ENCODE measurements at places on chromosomes 2 and 18.

DNA sequence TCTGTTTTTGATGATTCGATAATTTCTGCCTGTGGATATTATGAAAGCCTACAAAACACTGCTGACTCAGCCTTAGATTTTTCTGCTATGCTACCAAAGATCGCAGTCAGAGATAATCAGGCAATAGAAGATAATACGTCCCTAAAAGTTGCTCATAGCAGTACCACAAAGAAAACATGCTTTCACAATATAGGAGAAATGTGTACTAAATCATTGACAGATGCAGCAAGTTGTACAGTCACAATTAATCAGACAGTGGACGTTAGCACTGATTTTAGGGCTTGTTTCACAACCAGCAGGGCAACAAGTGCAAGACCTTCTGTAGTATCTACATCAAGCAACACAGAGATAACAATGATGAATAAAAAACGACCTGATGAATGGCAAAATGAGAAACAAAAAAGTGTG, 19.5 kb downstream of the RBM44 start:
- peak; percentile 83 for DNase-seq

GRCh38 chr2:222703886-222704285, 32.4 kb downstream of the MOGAT1 start:
- no peak for DNase-seq

DNA sequence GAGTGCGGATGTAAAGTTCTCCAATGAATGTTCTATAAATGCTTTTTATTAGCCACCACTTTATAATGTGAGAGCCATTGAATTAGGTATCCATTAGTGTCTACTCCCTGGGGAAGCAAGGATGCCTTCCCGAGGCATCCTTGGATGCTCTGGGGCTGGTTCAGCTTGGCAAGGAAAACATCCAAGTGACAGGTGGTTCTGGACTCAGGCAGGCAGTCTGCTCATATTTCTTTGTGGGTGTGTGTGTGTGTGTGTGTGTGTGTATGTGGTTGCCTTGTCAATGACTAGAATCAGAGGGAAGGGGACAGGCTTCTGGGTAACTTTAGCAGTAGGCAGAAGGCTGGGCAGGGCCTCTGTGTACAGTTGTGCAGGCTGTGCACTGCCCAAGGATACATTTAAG, 149.2 kb downstream of the TSN start:
- no peak for DNase-seq

DNA sequence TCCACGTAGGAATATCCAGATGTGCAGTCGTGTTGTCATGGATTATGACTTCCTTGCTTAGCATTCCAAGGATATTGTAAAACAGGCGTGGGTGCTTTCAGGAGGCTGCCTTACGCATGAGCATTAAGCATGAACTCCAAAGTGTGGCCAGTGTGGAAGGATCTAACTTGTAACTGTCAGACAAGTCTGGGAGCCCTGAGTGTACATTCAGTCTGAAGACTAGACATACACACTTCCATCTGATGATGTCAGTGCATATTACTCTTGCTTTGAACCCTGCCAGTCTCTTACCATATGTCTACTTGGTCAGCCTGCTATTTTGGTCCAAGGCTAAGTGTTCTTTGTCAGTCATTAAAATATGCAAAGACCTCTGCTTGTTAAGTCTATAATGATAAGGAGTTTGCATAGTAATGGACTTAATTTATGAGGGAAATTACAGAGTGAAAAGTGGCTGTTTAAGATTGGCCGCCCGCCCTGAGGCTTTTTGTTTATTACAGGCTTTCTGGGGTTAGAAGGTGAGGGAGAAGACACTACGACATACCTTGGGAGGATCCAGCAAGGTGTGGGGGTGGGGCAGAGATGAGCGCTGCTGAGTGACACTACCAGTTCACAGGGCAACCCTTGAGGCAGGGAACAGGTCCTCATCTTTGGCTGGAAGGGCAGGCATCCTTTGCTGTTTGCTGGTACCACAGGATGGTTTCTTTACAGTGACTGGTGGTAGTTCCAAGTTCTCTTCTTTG, 48.3 kb downstream of the CABLES1 start:
- DNase-seq, result peak; percentile 87

DNA sequence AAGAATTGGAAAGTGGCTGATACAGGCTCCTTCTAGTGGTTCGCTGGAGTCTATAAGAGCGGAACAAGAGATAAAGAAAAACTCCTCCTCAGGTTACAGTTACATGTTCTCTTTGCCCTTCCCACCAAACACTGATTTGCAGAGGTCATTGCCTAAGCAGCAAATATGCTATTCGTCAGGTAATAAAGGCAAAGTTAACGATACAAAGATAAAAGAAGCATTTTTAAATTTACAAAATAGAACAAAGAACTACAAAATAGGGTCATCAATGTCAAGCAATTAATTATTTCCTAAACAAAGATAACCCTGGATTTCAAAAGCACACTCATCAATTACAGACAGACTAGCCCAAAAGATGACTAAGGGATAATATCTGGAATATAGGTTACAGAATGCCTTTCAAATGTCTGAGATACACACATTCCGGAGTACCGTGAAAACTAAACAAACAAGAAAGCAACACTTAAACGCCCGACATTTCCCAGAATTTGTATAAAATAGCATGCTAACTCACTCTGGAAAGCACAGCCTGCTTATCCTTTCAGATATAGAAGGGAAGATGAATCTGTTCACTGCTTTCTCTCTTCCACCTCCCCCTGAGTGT, 186.4 kb downstream of the MREG start:
- DNase-seq, result peak; percentile 37

All from fibroblast of upper back skin (primary cell).